ENCODE measurements at places on chromosomes 4 and X.

DNA sequence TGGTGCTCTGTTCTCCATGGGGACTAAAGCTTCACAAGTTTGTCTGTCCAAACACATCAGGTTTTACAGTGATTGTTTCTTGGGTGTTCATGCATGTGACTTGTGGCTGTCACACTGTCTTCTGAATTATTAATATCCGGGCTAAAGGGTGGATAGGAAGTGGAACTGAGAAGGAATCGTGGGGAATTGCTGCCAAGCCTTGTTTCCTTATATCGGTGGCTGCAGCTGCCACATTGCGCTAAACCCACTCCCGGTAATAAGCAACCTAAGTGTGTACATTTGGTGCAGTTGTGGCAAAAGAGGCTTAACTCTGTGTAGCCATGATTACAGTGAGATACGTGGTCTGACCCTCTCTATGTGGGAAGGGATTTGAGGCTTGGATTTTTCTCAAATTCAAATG lies 30.7 kb downstream of the SEPTIN11 start:
- no peak for DNase-seq

- no peak for DNase-seq
Observed at GRCh38 chrX:40174001-40174853, 76.5 kb upstream of the BCOR start.

DNA sequence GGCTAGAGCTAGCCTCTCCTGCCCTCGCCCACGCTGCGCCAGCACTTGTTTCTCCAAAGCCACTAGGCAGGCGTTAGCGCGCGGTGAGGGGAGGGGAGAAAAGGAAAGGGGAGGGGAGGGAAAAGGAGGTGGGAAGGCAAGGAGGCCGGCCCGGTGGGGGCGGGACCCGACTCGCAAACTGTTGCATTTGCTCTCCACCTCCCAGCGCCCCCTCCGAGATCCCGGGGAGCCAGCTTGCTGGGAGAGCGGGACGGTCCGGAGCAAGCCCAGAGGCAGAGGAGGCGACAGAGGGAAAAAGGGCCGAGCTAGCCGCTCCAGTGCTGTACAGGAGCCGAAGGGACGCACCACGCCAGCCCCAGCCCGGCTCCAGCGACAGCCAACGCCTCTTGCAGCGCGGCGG lies at the start of gene AR:
AR (plus strand) TSS at position 204 of the 400 bp plus-strand sequence. CDS start 1,126 bp downstream, outside the sequence.
- DNase-seq = no peak

DNA sequence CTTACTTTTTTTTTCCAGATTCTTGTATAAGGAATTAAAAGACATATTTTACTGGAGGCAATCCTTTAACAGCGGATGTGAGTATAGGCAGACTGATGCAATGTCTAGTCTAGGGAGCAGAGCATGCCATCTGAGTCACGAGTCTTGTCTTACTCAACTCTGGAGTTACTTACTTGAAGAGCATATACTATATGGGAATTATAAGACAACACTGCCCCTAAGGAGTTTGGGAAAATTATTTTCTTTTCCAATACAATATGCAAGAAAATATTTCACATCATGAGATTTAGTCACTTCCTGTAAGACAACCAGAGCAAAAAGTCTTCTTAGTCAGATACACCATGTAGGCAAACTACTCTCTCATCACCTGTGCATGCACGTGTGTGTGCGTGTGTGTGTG lies 537.3 kb upstream of the FTHL17 start:
- no peak for DNase-seq

DNA sequence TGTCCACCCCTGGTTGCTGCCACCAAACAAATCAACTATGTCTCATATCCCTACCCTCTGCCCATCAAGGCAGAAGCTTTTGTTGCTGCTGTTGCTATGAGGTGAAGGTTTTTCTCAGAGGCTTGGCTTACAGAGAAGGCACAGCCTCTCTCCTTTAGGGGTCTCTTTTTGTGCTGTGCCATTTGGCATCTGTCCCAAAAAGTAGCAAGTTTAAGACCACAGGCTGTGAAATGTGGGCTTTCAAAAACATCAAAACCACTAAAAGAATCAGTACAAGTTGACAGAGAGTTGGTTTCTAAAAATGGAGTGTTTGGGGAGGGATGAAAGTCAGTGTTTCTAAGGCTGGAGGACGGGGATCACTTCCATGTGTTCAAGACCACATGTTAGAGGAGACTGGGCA lies 634.9 kb downstream of the BCOR start:
- no peak for DNase-seq

- no peak for DNase-seq
Observed at GRCh38 chrX:135000516-135000915, 9.7 kb downstream of the SMIM10 start.

- DNase-seq = peak; percentile 78
Observed at GRCh38 chr4:1678244-1678643, 5.9 kb downstream of the FAM53A start.

DNA sequence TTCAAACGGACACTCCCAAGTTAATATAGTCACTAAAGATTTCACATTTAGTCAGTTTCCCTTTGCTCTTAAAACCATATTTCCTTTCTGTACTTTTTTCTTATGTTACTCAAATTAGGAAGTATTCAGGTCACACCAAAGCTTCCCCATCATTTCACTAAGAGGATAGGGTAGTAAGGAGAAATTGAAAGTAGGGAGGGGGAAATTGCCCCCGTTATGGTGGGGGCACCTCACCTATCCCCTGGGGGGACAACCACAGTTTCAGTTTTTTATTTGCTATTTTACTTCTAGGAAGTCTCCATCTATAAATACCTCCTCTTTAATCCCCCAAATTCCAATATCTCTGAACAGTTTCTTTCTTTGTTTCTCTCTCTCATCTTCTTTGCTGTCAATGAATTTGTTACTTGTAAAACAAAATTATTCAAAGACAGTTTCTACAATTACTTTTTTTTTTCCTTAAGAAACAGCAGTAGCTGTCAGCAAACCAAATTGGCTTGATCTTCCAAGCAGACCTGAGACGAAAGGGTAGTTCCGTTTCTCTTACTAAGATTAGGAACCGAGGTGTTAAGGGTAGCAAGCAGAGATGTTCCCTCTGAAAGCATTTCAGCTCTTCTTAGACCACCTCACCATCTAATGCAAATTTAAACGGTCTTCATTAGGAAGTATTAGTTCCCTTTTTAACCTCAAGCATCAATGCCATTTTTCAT lies 160.2 kb upstream of the KLF3 start:
- DNase-seq = no peak

GRCh38 chr4:106614441-106614840 lies 245.9 kb upstream of the GIMD1 start:
- DNase-seq = no peak

DNA sequence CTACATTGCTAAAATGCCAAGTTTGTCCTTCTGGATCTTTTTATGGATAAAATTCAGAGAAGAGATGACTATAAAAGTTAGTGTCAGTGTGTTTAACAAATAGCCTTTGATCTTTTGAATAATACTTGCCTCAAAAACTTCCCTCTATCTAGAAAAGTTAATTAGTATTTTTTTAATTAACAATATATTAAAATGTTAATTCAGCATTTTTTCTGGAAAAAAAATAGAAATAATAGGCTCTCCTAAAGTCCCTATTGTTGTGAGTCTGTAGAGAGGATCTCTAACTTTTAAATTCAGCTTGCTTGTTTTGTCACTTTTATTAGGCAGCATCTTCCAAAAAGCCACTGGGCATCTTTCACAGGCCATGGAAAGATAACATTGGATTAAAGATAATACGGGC lies 435.2 kb upstream of the RASGEF1B start:
- no peak for DNase-seq

- no peak for DNase-seq
Observed at GRCh38 chrX:7065473-7065872, 82.0 kb upstream of the STS start.

DNA sequence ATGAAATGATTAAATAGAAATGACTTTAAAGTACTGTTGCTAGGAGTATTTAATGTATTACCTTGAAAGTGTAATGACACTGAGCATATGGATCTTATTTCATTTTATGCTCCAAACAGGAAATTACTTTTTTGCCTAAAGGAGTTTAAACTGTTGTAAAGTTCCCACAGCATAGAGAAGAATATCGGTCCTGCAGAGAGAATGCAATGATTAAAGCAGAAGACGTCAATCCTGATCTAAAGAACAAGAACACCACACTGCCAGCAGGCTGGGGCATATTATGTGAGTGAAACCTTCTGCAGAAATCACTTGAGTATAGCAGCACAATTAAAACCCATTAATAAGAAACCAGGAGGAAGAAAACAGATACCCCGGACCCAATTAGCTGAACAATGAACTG lies 72.8 kb upstream of the CAMK2D start:
- DNase-seq = no peak

GRCh38 chr4:55125763-55126541 lies 557 bp upstream of the KDR start:
- no peak for DNase-seq

GRCh38 chr4:31575504-31575903 lies 855.3 kb downstream of the PCDH7 start:
- no peak for DNase-seq

DNA sequence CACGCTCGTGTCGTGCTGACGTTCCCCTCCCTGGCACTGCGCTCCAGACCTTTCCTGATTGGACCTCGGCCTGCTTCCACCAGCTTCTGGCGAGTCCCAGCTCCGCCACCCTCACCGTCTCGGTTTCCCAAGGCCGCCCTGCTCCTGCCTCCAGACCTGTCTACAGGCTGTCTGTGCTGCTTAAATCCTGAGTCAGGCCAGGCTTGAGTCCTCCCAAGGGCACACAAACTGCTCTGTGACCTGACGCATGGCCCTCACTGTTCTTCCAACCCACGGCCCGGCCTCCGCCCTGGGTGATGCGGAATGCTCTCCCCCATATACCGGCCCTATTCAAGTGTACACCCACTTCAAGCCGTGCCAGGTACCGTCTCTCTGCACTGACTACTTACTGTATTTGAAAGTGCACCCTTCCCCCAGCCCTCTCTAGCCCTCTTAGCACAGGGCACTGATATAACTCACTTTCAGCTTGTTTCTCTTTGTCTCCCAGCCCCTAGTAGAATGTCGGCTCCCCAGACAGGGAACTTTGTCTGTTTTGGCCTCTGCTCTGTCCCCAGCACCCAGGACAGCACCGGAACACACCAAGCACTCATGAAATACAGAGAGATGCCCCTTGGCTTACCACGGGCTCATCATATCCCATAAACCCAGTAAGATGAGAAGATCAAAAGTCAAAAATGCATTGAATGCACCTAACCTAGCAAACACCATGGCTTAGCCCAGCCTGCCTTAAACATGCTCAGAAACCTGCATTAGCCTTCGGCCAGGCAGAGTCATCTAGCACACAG lies 63.1 kb upstream of the AFAP1 start:
- DNase-seq = no peak

DNA sequence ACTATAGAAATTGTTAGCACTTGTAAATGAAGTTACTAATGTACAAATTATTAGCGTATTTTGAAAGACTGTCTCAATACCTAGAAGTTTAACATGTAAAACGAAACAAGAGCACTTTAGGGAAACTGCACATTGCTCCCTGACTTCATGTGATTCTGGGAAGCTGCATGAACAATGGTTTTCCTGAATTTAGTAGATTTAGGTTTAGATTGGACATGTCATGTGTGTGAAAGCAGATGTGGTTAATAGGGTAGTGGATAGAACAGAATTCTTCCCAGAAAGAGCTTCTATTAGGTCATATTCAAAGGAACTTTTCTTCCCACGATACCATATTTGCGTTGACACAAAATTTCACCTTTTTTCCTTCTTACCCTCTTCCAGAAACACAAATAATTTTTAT lies 14.9 kb upstream of the CXCL8 start:
- no peak for DNase-seq

GRCh38 chr4:80216100-80216761 lies 18.9 kb downstream of the PRDM8 start:
- no peak for DNase-seq

DNA sequence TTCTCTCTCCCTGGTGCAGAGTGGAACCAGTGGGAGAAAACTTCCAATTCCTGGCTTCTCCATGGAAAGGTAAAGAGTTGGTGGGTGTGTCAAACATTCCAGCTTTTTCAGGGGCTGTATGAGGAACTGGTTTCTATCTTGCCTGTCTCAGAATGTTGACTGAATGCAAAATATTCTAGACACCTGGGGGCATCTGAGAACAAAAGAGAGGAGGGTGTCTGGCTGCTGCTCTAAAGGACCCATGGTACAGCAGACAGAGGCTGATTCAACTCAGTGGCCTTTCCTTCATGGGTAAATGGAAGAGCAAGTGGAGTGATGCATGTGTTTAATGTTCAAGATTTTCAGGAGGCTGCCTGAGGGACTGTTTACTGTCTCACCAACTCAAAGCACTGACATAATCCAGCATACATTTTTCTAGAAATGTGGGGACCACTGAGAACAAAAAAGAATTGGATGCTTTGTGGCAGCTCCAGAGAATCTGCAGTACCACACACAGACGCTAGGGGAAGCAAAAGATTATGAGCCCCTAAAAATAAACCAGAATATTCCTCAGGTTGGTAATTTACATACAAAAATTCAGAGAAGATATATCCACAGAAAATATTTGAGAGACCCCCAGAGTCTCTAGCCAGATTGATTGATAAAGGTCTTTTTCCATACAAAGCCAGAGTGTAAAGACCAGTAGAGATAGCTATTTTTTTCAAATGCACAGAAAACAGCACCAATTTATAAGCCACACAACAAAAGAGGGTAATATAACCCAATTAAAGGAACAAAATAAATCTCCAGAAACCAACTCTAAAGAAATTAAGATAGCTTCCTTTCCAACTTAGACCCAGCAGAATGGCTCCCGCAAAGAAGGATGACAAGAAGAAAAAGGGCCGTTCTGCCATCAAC lies 48.0 kb upstream of the STARD8 start:
- DNase-seq = no peak

- no peak for DNase-seq
Observed at GRCh38 chr4:72525938-72526337, 43.1 kb downstream of the ADAMTS3 start.

DNA sequence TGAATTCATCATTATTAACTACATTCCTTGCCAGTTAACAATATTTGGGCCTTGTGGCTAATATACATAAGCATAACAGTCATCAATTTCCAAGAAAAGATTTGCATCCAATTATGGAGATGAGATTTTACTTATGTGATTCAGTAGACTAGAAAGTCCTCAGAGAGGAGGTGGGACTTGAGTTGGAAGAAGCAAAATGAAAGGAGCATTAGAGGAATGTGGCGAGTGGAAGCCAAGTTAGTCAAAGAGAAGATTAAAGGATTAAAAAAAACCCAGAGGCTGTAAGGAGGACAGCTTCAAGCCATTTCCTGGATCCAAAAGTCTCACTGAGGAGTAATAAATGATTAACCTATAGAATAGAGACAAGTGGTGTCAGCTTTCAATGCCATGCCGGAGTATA lies 1099.4 kb upstream of the IGFBP7 start:
- DNase-seq = no peak
